Muscle of leg (tissue), 16 donors: ENCODE measurements at places on chromosomes 12 and 14. TPM values are rescaled to one million over a fixed set of nuclear protein-coding genes. Genes with fewer than 3 reads are reported as not detected.
A peak's percentile ranks its signal among the peaks of the same experiment; 100 is the strongest.

MTHFD1 gene
- total RNA-seq, result 21.2 TPM

TECPR2 gene
- 8.3 TPM for total RNA-seq

REC8 gene
- total RNA-seq, result 2.1 TPM

DNA sequence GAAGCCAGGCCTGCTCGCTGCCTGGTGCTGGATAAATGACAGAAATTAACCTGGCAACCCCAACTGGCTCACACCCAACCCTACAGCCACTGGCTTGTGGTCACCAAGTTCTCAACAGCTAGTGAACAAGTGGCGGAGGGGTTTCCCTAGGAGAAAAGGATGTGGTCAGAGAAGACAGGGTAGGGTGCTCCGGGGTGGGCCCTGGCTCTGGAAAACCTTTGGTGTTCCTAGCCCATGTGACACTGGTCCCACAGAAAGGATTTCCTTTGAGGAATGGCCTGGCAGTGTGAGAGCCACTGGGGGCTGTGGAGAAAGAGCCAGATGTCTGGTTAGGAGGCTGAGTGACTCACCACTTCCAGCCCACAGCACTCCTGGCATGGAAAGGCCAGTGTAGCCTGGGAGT is 8.7 kb downstream of the SYNE3 start:
- H3K4me1 ChIP-seq, result peaks cover 52% of the 10 kb centered on the region
- DNase-seq, result no peak
- H3K27ac ChIP-seq, result no peak overlapping the region
- peaks cover 19% of the 10 kb centered on the region for H3K36me3 ChIP-seq

DNA sequence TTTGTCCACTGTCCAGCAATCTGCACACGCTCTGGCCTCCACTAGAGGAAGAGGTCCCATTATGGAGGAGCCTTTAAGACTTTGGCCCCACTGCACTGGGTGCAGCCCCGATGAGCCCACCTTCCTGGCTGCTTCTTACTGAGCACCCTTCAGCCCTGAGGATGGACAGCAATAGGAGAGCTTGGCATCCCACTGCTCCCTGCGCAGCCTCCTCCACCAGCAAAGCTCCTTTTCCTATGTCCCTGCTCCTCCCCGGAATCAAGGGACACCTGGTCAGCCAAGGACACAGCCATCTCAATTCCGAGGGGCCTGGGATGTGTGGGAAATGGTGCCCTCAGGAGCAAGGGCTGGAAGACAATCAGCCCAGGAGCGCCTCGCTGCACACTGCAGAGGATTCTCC is 94.7 kb downstream of the GCH1 start:
- H3K27ac ChIP-seq, result no peak overlapping the region
- DNase-seq, result no peak
- no peak overlapping the region for H3K4me3 ChIP-seq
- H3K27me3 ChIP-seq, result peaks cover 2% of the 10 kb centered on the region

DNA sequence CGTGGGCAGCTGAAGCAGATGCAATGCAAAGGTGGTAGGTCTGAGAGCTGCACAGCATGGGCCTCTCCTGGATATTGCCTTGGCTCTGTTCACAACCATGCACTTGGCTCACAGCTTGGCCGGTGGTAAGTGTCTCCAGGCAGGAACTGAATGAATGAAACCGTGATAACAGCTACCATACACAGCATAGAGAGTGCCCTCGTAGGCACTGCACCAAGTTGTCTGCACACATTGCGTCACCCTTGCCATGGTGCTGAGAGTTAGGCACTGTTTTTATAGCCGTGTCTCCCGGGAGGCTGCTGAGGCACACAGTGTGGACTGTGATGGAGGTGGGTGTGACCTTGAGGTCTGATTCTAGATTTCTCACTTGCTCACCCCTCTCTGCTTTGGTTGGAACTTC is 157.6 kb upstream of the VASH1 start:
- no peak for DNase-seq
- no peaks in the 10 kb centered on the region for H3K36me3 ChIP-seq
- H3K4me1 ChIP-seq, result peaks cover 2% of the 10 kb centered on the region
- H3K4me3 ChIP-seq, result no peak overlapping the region
- H3K27ac ChIP-seq, result no peak overlapping the region

- H3K4me3 ChIP-seq, result no peak overlapping the region
- no peaks in the 10 kb centered on the region for H3K36me3 ChIP-seq
- no peak overlapping the region for H3K27ac ChIP-seq
- H3K27me3 ChIP-seq, result no peaks in the 10 kb centered on the region
These were observed 78.9 kb upstream of the VASH1 start for GRCh38 chr14:76682367-76682766.

- peaks cover 3% of the 10 kb centered on the region for H3K27me3 ChIP-seq
- H3K36me3 ChIP-seq, result no peaks in the 10 kb centered on the region
- peaks cover 20% of the 10 kb centered on the region for H3K4me1 ChIP-seq
These were observed 65.9 kb upstream of the JDP2 start for GRCh38 chr14:75361751-75362433.

- no peak overlapping the region for H3K4me3 ChIP-seq
- no peaks in the 10 kb centered on the region for H3K4me1 ChIP-seq
- DNase-seq, result no peak
- H3K27ac ChIP-seq, result no peak overlapping the region
These were observed 51.6 kb downstream of the DERA start for GRCh38 chr12:15962760-15963159.

GRCh38 chr12:105729181-105729771 is 398.8 kb downstream of the C12orf75 start:
- no peak overlapping the region for H3K4me3 ChIP-seq
- H3K27me3 ChIP-seq, result no peaks in the 10 kb centered on the region
- H3K4me1 ChIP-seq, result no peaks in the 10 kb centered on the region

DNA sequence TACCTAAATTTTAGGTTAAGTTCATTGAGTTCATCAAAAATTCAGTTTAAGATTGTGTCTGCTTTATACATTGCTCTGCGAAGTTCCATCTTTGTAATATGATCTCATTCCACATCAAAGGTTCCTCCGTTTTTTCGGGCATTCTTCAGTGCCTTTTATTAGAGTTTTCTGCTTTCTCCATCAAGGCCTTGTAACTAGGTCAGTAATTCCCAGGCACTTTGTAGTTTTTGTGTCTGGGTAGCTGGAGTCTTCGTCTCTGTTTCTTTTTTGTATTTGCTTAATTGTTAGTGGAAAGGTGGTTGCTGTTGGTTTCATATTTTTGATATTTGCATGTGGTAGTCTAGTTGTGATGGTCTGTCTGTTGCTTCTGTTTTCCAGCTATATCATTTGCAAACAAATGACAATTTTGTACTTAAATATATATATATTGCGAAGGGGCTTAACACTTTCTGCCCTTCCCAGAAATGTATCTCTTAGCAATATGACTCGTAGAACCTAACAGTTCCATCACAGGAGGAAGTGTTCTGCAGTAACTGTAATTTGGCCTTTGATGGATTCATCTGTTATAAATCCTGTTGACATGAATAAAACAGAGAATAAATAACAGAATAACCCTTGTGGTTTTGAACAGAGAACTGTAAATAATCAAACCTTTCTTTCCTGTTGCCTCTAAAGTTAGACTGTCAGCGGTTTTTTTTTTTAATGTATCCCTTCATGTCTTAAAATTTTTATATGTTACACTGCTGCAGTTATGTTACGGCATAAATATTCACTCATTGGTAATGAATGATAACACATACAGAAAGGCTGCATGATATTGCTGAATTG is 88.4 kb upstream of the DYNC1H1 start:
- peak; percentile 80 for DNase-seq
- peak overlapping the region; percentile 66 for H3K27ac ChIP-seq
- H3K4me3 ChIP-seq, result no peak overlapping the region
- H3K4me1 ChIP-seq, result peaks cover 10% of the 10 kb centered on the region
- H3K27me3 ChIP-seq, result no peaks in the 10 kb centered on the region

DNA sequence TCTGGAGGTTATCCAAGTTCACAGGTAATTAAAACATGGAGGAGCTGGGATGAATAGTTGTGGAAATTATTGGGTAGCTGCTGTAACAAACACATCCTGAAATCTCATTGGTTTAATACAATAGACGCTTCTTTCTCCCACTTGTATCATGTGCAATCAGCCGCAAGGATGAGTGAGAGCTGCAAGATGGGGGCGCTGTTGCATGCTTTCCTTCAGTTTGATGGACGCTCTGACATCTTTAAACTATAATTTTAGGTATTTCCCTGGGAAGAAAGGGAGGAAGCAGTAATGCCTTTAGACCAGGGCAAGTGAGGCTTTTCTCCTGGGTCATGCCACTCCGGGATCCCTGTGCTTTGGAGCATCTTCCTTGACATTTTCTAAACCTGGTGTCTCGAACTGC is 178.7 kb downstream of the PAWR start:
- no peaks in the 10 kb centered on the region for H3K36me3 ChIP-seq
- DNase-seq, result no peak
- H3K27me3 ChIP-seq, result no peaks in the 10 kb centered on the region
- no peaks in the 10 kb centered on the region for H3K4me1 ChIP-seq
- no peak overlapping the region for H3K27ac ChIP-seq
- no peak overlapping the region for H3K4me3 ChIP-seq

GRCh38 chr12:113216027-113216426 is 5.2 kb upstream of the TPCN1 start:
- DNase-seq, result no peak
- no peak overlapping the region for H3K4me3 ChIP-seq
- H3K27me3 ChIP-seq, result no peaks in the 10 kb centered on the region
- peaks cover 6% of the 10 kb centered on the region for H3K4me1 ChIP-seq
- H3K27ac ChIP-seq, result no peak overlapping the region

DNA sequence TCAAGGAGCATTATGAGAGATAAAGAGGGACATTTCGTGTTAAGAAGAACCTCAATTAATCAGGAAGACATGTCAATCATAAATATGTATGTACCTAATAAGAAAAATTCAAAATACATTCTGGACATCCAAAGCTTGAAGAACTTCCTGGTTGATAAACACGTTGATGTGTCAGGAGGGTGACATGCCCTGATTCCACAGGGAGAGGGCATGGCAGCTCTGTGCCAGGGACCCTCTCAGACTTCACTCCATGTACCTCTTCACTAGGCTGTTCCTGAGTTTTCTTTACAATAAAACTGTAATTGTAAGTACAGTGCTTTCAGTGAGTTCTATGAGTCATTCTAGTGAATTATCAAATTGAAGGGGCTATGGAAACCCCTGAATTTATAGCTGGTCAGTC is 163.5 kb downstream of the CFAP54 start:
- no peak overlapping the region for H3K27ac ChIP-seq
- H3K4me3 ChIP-seq, result no peak overlapping the region
- H3K27me3 ChIP-seq, result no peaks in the 10 kb centered on the region
- no peaks in the 10 kb centered on the region for H3K36me3 ChIP-seq
- H3K4me1 ChIP-seq, result no peaks in the 10 kb centered on the region

DNA sequence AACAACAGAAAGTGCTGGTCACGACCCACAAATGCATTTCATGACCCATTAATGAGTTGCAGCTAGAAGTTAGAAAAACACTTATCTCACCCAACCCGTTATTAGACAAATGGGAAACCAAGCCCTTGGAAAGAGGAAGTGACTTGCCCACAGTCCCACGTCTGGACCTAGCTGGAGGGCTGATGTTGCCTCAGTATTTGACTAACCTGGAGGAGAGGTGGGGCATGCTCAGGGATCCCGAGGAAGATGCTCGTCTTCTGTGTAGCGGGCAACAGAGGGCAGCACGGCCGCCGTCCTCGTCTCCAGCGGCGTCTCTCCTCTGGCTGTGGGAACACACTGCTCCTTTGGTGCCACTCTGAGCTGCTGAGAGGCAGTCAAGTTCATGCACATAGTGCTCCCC is 12.7 kb downstream of the CCND2 start:
- no peaks in the 10 kb centered on the region for H3K27me3 ChIP-seq
- H3K27ac ChIP-seq, result no peak overlapping the region
- H3K4me1 ChIP-seq, result peaks cover 52% of the 10 kb centered on the region
- H3K4me3 ChIP-seq, result no peak overlapping the region
- peaks cover 92% of the 10 kb centered on the region for H3K36me3 ChIP-seq

DNA sequence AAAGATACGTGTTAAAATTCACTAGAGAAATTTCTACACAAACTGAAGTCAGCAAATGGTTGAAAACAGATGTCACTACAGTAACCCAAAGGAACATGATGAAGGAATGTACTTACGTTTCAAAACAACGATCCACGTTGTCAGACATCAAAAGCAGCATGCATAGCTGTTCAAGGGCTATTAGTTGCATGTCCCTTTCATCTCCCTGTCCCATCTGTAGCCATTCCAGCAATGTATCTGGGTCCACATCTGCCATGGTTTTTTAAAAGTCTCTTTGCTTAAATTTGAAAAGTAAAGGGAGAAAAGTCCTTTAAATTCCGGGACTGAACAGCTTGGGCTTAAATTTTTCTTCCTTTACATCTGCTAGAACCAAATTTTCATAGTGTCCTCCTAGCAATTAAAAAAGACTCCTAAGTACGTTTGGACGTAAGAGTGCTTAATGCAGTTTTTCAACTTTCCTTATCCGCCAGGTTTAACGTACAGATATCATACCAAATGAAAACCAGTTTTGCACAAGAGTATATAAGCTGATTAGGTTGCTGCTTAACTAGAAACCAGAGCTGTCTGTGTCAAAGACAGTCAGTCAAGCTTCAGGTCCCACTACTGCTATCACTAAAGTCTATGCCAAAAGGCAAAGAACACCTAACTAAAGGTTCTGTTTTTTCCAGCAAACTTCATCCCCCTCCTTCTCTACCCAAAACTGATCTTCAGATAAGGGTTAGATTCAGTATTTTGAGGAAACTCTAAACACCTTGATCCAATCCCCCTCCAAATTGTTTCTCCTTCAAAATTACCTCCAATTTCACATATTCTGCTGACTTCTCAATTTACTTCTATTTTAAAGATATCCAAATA is 1.7 kb downstream of the HECTD1 start:
- peak overlapping the region; percentile 98 for H3K27ac ChIP-seq
- H3K27me3 ChIP-seq, result no peaks in the 10 kb centered on the region
- H3K4me1 ChIP-seq, result peaks cover 8% of the 10 kb centered on the region
- DNase-seq, result peak; percentile 47

GRCh38 chr14:95218472-95219193 is 61.3 kb upstream of the DICER1 start:
- no peak overlapping the region for H3K4me3 ChIP-seq
- H3K36me3 ChIP-seq, result peaks cover 4% of the 10 kb centered on the region
- H3K27ac ChIP-seq, result no peak overlapping the region
- DNase-seq, result peak; percentile 46
- peaks cover 2% of the 10 kb centered on the region for H3K27me3 ChIP-seq
- H3K4me1 ChIP-seq, result peaks cover 47% of the 10 kb centered on the region

GRCh38 chr12:114696443-114697242 is 12.7 kb upstream of the TBX3 start:
- peaks cover 94% of the 10 kb centered on the region for H3K27me3 ChIP-seq
- no peak overlapping the region for H3K27ac ChIP-seq
- DNase-seq, result no peak
- no peaks in the 10 kb centered on the region for H3K36me3 ChIP-seq
- no peak overlapping the region for H3K4me3 ChIP-seq

- DNase-seq, result no peak
- H3K4me1 ChIP-seq, result no peaks in the 10 kb centered on the region
- H3K36me3 ChIP-seq, result no peaks in the 10 kb centered on the region
- no peaks in the 10 kb centered on the region for H3K27me3 ChIP-seq
- H3K27ac ChIP-seq, result no peak overlapping the region
- H3K4me3 ChIP-seq, result no peak overlapping the region
These were observed 69.0 kb upstream of the RERGL start for GRCh38 chr12:18158774-18159557.

GRCh38 chr14:70190156-70190555 is 1.4 kb upstream of the SLC8A3 start:
- peaks cover 31% of the 10 kb centered on the region for H3K4me1 ChIP-seq
- H3K36me3 ChIP-seq, result no peaks in the 10 kb centered on the region
- H3K27me3 ChIP-seq, result peaks cover 48% of the 10 kb centered on the region
- no peak overlapping the region for H3K4me3 ChIP-seq
- DNase-seq, result no peak
- H3K27ac ChIP-seq, result no peak overlapping the region
